ENCODE measurements at places on chromosomes 3 and 15. TPM values are rescaled to one million over a fixed set of nuclear protein-coding genes. Genes with fewer than 3 reads are reported as not detected.

DNA sequence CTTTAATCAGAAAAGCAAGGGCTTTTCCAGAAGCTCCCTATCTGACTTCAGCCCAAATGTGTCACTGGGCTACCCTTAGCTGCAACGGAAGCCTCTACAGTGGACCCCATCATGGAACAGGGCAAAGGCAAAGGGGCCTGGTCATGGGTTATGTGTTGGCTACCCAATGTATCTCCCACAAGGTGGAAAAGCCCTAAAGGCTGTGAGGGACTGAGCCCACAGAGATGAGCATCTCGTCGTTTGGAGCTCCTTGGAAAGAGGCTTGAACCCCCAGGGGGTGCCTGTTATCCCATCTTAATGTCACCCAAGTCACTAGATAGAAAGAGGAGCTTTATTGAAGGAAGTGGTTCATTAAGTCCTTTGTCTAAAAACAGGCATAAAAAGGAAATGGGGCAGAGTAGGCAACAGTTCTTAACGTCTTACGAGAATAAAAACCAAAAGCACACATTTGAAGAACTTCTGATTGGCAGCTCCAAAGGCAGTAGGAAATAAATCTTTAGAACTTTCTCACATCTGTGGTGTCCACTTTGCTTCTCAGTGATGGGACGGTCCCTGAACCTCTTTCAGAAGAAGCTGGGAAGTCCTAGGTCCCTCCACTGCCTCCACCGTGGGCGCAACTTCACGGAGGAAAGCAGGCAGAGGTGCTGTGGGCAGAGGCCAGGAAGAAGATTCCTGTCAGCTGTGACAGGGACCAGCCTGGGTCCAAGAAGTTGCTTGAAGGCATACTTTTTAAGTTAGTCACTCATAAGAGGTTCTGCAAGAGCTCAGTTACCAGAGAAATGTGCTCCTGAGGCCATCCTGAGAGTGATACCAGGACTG, 93.7 kb downstream of the MYLK start:
- ATAC-seq = no peak

MYZAP gene
- 0.59 TPM for total RNA-seq

MESP2 gene
- 0.25 TPM for total RNA-seq

- no peak for ATAC-seq
Observed at GRCh38 chr3:113128386-113129015, 82.9 kb upstream of the BOC start.

IL12A gene
- 0.67 TPM for total RNA-seq

CHAC1 gene
- 56.1 TPM for total RNA-seq

MUSTN1 gene
- 6.8 TPM for total RNA-seq

DNA sequence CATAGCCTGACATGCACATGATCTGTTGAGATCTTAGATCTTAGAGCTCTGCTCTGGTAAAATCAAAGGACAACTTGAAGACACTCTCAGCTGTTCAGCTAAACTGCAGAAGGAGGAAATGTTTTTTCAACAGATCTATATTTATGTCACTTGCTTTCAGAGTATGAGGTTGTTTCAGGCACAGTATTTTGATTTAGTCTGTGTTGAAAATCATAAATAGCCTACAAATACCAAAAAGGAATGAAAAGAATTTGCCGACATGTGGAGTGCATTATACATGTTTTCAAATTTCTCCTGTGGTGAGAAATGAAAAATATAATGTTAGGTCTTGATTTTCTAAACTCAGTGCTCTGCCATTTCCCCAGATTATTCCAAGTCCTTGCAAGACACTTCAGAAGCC, 1118.4 kb downstream of the TBL1XR1 start:
- no peak for ATAC-seq

TMEM45A gene
- 34.0 TPM for total RNA-seq

GRCh38 chr3:187902041-187902471, 156.8 kb upstream of the BCL6 start:
- ATAC-seq = no peak

TIGIT gene
- total RNA-seq = 0.89 TPM
